ENCODE measurements at places on chromosomes 7 and 10.

DNA sequence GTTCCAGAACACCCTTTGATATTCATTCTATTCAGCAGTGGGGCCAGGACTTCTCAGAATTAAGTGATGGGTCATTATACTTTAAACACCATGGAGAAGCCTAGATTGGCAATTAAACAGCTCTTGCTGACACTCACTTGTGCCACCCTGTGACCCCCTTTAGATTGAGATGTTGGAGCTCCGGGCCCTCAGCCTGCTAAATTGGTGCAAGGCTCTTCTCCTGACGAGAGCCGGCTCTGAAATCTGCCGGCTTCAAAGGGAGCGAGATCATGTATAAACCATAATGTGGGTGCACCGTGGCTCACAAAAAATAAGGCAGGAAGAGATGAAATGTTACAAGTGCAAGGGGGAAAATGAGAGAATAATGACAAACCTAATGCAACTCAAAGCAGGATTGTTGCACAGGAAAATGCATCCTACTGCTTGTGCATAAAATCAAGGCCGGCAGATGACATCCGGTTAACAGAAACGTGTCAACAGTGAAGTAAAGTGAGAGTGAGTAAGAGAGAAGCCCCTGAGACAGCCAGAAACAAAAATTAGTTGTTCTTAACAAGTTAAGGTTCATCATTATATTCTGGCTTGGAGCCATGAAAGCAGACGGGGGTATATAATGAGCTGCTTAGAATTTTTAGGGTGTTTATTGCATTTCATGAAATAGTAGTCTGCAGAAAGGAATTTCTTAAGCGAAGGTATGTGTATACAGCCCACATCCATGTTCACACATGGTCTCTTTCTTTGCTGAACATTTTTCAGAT is 198.2 kb downstream of the TCF7L2 start:
- DNase-seq = no peak

DNA sequence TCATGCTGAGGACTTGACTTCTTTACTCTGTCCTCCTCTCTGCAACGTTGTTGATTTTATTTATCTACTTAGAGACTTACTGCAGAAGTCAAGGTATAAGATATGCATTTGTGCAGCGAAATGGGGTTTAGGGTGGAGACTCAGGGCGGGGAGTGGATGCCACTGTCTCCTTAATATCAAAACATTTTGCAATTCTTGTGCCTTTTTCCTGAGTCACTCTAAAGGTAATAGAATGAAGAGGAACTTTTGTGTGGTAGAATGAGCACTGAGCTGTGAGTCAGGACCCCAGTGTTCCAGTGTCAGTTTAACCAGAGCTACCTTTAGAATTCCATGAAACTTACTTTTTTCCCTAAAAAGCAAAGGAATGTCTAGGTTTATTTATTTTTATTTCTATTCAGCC is 78.2 kb downstream of the VTI1A start:
- no peak for DNase-seq

GRCh38 chr7:29105752-29106668 is 40.3 kb downstream of the CPVL start:
- DNase-seq = no peak

GRCh38 chr7:77783111-77783510 is 15.1 kb downstream of the TMEM60 start:
- no peak for DNase-seq

DNA sequence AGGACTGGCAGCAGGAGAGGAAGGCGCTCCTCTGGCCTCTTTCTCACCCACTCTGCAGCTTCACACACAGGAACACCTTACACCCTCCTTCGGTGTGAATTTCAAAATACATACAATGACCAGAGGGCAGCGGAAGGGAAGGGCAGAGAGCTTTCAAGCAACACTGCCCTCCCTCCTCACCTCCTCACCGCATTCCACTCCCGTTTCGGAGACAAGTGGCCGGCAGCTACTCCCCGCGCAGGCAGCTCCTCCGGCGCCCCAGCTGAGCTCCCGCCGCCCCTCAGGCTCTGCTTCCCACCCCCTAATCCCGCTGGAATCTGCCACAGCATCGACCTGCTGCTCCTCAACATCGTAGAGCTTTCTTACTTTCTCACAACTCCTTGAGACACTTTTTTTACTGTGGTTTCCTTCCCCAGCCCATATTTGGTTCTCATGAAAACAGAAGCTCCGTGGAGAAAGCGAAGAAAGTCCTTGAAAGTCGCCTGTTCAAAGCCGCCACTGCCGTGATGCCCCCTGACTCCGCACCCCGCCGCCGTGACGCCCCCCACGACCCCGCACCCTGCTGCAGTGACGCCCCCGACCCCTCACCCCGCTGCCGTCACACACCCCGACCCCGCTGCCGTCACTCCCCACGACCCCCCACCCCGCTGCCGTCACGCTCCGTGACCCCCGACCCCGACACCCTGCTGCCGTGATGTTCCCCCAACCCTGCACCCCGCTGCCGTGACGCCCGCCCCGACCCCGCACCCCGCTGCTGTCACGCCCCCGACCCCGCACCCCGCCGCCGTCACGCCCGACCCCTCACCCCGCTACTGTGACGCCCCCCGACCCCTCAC is 14.6 kb upstream of the GPER1 start:
- DNase-seq = no peak

DNA sequence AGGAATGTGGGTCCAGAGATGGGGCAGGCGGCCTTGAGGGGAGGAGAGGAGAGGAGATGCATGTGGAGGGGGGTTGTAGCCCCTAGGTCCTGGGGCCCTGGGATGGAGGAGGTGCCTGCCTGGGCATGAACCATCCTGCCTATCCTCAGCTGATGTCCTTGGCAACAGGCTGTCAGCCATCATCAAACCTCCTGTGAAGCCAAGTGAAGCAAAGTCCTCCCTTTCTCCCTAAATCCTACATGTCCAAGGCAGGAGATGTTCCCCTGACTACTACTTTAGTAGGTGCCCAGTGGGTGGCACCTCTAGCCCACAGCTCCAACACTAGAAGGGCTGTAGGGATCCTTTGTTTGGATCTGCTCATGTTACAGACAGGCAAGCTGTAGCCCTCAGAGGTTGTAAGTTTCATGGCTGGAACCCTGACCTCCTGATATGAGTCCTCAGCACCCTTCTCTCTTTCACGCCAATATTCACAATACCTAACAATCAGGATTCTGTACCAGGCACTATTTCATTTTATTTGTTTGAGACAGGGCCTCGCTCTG is 66.6 kb upstream of the SYPL1 start:
- no peak for DNase-seq
